HTR-8/SVneo (cell line): ENCODE measurements at places on chromosomes 13 and 19.

DNA sequence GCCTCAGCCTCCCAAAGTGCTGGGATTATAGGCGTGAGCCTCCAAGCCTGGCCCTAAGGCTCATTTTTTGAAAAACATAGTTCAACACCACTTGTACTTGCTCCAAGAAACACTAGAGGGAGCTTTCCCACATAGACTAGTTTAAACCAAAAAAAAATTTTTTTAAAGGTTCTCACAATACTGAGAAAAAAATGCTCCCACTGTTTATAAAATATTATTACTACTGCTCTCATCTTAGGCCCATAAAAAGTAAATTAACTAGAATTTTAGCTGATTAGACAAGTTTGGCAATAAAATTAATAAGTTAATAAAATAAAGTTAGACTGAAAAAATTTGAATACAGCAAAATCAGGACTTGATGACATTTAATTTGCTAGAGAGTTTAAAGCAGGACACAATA, 109.5 kb downstream of the TBC1D4 start:
- peak; percentile 15 for DNase-seq

DNA sequence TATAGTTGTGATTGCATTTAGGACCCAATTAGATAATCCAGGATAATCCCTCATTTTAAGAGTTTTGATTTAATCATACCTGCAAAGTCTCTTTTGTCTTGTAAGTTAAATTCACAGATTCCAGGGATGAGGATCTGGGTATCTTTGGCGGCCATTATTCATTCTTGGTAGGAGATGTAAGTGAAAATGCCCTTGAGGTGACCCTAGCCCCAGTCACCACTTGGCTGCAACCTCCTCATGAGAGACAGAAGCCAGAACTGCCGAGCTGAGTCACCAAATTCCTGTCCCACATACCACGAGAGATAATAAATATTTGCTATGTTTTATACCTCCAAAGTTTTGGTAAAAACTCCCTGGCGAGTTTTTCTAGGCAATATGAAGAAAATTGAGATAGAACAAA, 389.4 kb downstream of the RFC3 start:
- peak; percentile 52 for DNase-seq

DNA sequence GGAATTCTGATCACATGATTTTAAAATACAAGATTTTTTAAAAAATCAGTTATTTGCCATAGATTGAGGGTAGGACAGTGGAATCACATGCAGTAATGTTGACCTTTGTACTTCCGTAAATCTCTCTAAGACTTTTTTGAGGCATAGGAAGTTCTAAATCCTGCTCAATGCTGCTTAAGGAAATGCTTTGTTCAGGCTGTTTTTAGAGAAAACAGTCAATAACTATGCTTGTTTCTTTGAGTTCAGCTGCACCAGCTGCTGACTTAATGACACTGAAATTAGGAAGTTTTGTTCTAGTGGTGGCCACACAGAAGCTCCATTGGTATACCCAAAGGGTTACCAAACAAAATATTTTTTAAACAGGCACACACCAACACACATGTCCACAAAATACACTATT, 60.9 kb downstream of the KLF12 start:
- no peak for DNase-seq

- no peak for DNase-seq
Measured at GRCh38 chr13:34577051-34577450, 365.0 kb upstream of the NBEA start.

DNA sequence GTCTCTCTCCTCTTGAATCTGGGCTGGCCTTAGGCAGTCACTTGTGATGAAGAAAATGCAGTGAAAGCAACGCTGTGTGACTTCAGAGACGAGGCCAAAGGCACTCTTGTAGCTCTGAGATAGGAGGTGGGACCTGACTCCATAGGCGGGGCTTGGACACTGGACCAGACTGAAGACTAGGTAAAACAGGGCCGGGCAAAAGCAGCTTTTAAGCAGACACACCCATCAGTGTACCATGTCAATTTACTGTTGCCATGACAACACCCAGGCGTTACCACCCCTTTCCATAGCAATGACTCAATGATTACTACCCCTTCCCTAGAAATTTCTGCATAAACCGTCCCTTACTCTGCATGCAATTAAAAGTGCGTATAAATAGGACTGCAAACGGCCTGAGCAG, 6.6 kb upstream of the EID2 start:
- DNase-seq, result no peak

- DNase-seq, result no peak
Measured at GRCh38 chr13:47511647-47512046, 489.4 kb downstream of the SUCLA2 start.

- no peak for DNase-seq
Measured at GRCh38 chr19:32890841-32891240, 21.3 kb upstream of the SLC7A9 start.

GRCh38 chr19:6739390-6739882, at the start of gene TRIP10:
TRIP10 (plus strand) TSS chr19:6739680; CDS start chr19:6739762, 82 bp downstream.
- peak; percentile 71 for DNase-seq

DNA sequence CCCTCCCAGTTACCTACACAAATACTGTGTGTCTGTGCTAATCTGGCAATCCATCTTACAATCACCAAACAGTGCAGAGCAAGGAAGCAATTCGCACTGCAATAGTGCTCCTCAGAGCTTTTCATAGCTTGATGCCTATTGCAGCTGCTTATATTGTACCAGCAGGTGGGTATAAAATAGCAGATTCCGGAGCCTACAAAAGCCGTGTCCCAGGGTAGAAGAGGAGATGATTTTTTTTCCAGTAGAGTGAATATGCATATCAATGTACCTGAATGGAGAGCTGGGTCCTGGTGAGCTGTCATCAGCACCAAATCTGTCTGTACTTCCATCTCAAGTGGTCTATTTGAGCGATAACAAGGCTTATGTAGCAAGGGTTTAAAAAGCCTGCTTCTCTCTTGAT, 668.4 kb downstream of the DIAPH3 start:
- DNase-seq, result no peak

DNA sequence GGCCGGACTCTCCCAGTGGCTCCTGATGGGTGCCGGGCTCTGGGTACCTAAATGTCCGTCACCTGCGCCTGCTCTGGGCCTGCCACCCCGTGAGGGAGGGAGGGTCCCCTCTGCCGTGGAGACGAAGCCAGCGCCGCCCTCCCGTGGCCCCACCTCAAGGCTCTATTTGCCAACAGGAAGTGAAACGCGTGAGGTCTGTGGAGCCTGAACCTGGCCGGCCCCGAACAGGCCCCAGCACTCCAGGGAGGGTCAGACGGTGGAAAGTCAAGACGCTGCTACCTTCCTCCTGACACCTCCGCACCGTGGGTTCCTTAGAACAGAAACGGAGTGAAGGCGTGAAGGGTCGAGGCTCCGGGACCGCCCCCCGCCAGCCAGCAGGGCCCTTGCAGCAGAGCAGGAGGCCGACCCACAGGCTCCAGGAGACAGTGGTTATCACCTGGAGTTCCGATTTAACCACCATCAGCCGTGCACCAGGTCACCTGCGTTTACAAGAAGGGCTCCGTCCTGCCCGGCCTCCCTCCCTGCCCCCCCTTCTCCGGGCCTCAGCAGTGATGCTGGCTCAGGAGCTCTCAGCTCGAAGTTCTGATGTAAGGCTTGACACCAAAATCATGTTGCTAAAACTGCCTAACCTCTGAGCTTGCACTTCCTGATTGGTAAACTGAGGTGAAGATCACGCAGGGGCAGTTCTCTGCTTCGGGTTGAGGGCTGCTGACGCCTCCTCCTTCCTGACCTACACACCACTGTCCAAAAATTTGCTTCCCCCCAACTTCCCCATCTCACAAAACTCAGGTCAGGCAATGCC, 50.9 kb upstream of the C13orf46 start:
- DNase-seq, result no peak

DNA sequence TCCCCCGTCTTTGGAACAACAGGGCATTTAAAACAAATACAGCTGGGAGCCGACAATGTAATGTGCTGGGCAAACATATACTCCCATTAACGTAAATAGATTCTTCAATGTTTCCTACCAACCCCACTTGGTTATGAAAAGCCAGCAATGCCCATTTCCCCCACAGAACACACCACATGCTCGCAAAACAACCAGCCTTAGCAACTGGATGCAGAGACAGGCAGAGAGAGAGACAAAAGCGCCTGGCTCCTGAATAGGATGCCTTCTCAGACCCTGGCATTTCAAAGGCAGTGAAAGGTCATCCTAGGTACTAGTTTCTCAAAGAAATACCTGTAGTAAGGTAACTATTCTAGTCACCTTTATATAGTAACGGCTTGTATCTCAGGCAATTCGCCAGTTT, 462.9 kb downstream of the ITGBL1 start:
- no peak for DNase-seq

DNA sequence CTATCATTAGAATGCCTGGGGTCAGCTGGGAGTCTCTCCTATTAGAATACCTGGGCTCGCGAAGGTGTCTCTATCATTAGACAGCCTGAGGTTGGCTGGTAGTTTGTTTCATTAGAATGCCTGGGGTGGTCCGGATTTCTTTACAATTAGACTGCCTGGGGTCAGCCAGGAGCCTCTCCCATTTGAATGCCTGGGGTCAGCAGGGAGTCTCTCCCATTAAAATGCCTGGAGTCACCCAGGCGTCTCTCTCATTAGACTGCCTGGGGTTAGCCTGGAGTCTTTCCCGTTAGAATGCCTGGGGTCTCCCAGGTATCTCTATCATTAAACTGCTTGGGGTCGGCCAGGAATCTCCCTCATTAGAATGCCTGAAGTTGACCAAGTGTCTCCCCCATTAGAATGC, 1458.3 kb downstream of the UQCRFS1 start:
- DNase-seq, result no peak

DNA sequence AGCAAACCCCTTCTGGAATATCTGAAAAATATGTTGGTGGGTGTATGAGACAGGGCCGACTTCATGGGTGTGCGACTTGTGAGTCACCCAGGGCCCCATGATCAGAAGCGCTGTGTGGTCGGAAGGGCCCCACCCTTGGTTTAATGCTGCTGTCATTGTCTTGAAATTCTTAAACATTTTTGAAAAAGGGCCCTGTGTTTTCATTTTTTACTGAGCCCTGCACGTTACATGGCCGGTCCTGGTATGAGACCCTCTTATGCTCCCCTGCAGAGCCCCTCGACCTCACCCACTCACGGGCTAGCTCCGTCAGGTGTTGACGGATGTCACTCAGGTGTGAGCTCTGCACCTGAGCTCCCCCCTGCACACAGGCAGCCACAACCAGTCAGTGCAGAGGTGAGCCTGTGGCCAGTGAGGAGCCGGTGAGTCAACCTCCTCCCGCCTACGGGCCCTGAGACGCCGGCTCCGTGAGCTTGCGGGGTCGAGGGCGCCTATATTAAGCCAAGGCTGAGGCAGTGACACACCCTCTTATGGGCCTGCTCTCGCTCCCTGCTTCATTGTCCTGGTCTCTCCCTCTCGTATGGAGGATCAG, 27.7 kb downstream of the GADD45B start:
- DNase-seq, result no peak

- DNase-seq, result no peak
Measured at GRCh38 chr19:6185835-6186834, 50.7 kb downstream of the ACSBG2 start.

- DNase-seq, result no peak
Measured at GRCh38 chr13:44140888-44141724, 232.5 kb upstream of the SERP2 start.

DNA sequence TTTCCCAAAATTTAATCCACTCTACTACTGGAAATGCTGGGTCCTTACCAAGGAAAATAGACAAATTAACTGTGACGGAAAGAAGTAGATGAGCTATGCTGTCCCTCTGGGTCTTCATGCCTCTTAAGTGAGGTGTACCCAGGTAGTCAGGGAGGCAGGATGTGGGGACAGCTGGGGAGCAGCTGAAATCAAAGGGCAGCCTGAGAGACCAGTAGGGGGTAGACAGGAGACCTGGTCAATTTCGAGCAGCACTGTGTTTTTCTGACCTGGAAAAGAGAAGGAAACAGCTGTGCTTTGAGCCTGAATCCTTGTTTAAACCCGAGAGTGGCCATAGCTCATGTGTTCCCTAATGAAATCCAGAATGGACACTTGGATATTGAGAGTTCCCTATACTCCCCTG, 587.3 kb downstream of the EFNB2 start:
- DNase-seq, result no peak

DNA sequence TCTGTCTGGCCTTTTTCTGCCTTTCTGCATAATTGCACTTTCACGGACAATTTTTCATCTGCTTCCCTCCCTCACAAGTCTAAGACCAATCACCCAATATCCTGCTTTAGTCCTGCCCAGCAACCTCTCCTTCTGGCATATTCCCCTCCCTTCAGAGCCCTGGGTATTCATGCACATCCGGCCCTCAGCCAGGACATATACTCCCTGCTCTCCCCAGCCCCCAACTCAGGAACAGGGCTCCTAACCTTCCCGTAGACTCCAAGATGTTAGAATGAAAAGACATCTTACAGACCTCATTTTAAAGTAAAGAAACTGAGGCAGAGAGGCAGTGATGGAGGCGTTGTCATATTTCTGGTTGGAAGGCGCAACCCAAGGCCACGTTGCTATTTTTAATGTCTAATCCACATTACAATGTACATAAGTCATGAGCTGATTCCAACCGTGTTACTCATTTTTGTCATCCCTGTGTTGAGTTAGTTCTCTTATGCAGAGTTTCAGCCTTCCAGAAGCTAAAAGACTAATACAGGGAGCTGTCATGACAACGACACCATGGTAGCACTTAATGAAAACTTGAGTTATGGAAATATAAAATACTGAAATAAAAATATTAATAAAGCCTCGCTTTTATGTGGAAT, 209.2 kb downstream of the TSHZ3 start:
- no peak for DNase-seq

- DNase-seq, result no peak
Measured at GRCh38 chr13:98014766-98015165, 61.3 kb downstream of the IPO5 start.

- no peak for DNase-seq
Measured at GRCh38 chr13:98798849-98799645, 46.6 kb upstream of the SLC15A1 start.

DNA sequence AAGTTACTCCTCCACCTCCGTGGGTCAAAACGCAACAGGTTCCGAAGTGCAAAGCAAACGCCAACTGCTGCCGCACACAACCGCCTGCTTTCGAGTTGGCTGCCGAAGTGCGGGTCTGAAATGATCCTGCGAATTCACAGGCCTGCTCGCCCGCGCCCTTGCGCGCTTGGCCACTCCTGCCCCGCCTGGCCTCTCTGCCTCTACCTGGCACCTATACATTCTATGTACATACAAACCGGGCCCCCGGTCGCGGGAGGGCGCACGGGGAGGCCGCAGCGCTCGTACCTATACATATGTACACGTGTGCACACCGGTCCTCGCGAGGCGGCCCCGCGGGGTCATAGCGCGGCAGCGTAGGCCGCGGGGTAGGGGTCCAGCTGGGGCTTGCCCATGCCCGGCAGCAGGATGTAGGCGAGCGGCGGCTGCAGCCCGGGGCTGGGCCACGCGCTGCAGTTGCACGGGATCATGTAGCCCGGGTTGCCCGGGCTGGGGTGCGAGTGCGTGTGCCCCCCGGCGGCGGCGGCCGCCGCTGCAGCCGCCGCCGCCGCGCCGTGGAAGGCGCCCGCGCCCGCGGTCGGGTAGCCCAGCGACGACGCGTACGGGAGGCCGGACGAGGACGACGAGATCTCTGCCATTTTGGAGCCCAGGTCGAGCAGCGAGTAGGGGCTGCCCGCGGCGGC, 1.3 kb downstream of the SOX21 start:
- no peak for DNase-seq

GRCh38 chr13:34808649-34809048, 133.4 kb upstream of the NBEA start:
- DNase-seq, result no peak

GRCh38 chr13:30965380-30965779, 32.9 kb downstream of the TEX26 start:
- no peak for DNase-seq

GRCh38 chr13:43544631-43545030, 242.1 kb downstream of the ENOX1 start:
- no peak for DNase-seq

GRCh38 chr19:55640043-55640576, 692 bp upstream of the ZNF580 start:
- no peak for DNase-seq

- DNase-seq, result no peak
Measured at GRCh38 chr13:99978799-99979452, 2.7 kb upstream of the ZIC2 start.
